ENCODE measurements at places on chromosomes 2 and 18.

DNA sequence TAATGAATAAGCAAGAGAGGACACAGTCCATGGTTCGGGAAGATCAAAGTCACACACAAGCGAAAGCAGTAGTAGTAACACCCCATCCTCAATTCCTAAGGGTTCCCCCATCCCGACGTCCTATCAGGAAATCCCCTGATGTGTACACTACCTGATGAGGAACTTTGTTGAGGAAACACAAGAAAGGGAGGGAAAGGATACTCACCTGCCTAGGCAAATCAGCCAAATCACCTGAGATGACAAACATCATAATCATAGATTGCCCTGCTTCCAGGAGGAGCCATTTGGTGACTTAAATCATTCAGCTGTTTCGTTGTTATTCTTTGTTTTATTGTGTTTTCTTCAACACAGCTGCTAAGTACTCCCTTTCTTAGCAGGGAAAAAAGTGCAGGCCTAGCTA lies 55.5 kb upstream of the SPOPL start:
- DNase-seq, result no peak

DNA sequence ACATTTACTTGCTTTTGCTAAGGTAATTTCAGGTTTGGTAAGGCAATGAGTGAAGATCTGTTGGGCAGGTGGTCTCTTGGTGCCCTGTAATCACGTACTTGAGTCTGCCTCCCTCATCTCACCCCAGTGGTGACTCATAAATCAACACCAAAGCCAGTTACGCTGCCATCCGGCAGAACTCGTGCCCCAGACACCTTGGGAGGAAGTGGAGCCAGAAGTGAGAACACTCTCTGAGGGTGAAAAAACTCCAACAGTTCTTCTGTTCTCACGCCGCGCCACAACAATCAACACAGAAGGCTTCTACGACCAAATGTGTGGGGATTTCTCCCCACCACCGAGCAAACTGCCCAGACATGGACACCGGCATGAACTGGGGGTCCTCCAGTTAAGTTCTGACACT lies 206.2 kb downstream of the ARL4C start:
- DNase-seq, result peak; percentile 37

DNA sequence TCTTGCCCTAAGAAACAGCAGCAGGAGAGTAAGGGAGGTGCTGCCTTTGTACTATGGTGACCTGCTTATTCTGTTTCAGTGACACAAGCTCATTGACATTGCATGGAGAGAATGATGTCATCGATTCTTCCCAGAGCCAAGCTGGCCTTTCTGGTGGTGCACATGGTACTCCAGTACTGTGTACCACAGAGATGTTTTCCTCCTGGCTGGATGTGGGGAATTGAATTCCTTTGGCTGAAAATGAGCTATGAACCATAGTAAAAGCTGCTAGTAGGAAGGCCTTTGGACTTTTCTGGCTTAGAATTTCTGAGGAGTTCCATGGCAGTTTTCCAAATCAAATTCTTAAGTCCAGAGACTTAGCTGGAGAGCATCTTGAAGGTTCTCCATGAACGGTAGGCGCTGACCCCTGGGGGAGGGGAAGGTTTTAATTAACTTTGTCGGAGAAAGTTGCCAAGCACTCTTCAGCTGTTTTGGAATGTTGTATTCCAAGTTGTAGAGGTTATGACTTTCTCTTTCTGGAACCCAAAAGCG lies 17.1 kb upstream of the B3GNT2 start:
- no peak for DNase-seq

DNA sequence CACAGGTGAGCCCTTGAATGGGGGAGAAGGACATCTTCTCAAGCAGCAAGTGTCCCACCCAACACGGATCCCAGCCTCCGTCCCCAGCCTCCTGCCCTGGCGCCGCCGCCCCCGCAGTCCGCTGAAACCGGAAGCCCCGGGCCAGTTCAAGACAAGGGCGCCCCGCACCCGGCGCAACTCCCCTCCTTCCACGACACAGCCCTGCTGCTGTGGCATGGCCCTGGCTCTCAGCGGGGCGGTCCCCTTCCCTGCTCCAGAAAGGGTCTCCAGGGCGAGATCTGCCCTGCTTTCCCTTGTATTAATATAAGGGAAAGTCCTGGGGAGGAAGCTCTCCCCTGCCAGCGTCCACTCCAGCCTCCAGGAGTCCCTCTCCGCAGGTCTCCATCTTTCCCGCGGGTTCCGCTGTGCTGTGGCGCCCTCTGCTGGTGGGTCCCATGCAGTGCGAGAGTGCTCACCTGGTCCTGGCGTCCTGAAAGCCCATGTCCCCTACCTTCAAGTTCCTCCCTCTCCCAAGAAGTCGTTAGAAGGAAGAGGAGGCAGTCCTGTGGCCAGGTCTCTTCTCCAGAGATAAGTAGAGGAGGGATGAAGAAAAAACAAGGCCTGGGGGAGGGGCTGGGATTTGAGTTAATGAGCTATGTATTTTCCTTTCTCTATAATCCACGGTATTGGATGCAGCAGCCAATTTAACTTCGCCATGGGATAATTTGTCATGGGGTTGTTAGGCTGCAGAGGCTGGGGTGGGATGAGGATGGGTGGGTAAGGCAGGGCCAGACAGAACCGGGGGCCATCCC lies 176.0 kb downstream of the SMAD2 start:
- DNase-seq, result peak; percentile 19

DNA sequence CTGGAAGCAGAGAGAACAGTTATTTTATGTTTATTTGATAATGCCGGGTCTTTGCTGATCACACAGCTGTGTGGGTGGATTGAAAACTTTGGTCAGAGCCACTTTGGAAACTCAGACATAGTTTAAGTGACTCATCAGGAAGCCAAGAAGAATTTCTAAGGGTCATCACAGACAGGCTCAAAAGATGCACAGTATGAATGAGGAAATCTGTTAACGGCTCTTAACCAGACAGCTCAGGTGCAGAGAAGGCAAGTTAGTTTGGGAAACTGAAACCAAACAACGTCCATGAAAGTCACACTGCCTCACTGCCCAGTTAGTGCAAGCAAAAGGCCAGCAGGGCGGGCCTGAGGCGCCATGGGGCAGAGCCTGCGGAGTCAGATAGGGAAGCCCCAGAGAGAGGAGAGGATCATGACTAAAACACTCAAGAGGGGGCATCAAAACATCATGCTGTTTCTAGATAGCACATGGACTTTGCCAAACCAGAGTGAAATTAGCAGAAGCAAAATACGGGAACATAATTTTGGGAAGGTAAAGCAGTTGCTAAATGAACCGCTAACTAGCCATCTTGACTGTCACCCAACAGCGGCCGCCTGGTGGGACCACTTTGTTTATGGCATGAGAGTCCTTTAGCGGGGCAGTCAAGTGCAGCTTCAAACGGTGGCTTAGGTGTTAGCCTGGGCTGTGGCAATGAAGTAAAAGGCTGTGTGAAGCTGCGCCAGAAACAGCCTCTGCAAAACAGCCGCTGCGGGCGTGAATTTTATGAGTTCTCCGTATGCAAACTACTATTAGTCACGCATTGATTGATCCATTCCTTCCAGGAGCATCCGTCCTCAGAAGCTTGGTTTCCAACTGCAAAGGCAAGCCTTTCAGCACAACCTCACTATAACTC lies 101.2 kb downstream of the KCTD18 start:
- DNase-seq, result no peak

DNA sequence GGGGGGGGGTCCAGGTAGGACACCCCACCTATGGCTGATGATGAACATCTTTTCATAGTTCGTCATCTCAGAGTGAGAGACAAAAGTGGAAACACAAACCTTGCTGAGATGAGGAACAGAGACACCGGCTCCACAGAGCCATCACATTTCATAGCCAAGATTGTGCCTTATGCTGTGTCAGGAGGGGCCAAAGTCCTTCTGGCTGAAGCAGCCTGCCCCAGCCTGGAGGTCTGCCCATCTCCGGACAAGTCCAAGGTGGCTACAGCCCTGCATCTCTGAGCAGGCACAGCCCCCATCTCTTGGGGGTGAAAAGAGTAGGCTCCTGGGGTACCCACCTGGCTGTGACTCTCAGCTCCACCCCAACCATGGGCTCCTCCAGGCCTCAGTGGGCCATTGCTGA lies 70.3 kb downstream of the ZBTB7C start:
- no peak for DNase-seq

DNA sequence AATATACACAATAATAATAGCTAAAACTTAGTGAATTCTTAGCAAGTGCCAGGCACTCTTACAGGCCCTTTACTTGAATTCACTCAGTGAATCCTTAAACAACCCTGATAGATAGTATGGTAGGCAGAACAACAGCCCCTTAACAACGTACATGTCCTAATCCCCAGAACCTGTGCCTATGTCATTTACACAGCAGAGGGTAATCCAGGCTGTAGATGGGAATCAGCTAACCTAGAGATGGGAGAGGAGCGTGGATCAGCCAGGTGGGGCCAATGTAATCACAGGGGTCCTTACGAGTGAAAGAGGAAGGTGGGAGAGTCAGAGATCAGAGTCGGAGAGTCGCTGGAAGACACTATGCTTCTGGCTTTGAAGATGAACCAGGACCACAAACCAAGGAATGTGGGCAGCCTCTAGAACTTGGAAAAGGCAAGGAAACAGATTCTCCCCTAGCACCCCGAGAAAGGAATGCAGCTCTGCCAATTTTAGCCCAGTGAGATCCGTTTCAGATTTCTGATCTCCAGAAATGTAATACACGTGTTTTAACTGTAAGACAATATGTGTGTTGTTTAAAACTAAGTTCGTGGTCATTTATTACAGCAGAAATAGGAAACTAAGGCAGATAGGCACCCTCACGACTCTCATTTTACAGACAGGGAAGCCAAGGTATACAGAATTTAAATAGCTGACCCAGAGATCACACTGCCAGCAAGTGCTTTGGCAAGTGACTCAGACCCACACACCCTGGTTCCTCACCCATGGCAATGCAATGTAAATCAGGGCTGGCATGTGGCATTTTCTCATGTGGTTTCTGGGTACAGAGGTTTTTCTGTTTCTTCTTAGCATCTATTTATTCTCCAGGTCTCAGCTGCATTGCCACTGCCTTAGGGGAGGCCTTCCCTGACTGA lies 68.9 kb downstream of the DOCK10 start:
- DNase-seq, result no peak

DNA sequence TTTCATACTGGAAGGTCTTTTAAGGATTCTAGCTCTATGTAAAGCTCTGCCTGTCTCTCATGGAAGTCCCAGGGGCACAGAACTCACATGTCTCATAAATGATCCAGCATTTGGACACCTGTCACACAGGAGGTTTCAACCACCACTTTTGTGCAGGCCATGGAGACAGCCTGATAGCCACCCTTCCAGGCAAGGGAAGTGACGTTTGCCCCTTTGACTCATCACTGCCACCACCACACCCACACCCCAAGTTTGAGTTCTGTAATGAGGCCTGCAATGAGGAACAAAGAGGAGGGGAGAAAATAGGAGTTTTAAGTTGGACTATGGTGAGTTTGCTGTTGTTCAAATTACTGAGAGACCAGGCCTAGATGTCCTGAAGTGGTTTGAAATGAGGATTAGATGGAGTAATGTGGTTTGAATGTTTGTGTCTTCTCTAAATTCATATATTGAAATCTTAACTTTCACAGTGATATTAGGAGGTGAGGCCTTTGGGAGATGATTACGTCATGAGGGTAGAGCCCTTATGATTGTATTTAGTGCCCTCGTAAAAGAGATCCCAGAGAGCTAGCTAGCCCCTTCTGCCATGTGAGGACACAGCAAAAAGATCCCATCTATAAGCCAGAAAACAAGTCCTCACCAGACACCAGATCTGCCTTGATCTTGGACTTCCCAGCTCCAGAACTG lies 175.3 kb upstream of the EPHA4 start:
- no peak for DNase-seq

- no peak for DNase-seq
These were observed 544.4 kb downstream of the DCDC2C start for GRCh38 chr2:4247791-4248190.

GRCh38 chr2:190980630-190981209 lies 33.3 kb downstream of the STAT1 start:
- DNase-seq, result no peak

GRCh38 chr18:72878143-72878542 lies 10.4 kb upstream of the NETO1 start:
- DNase-seq, result no peak

- no peak for DNase-seq
These were observed 27.3 kb downstream of the ANXA4 start for GRCh38 chr2:69769272-69769671.

- no peak for DNase-seq
These were observed 15.6 kb upstream of the INO80C start for GRCh38 chr18:35513181-35513936.

- no peak for DNase-seq
These were observed 12.4 kb upstream of the CCDC88A start for GRCh38 chr2:55431982-55432627.

- no peak for DNase-seq
These were observed 6.8 kb downstream of the THUMPD2 start for GRCh38 chr2:39772086-39772811.

DNA sequence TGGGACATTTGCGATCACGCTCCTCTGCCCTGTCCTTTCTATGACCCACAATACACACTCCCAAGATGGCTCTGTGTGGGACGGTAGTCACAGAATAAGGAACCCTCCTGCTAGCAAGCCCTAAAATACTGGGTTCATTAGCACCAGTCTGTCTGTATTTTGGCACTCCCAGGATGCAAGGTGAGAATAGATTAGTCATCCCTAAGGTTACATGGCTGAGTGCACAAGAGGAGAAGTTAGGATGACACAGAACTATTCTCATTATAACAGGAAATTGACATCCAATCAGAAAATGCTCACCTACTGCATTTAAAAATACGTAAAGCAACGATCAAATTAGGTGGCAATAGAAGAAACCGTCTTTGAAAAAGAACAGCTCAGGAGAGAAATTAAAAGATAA lies 590.2 kb downstream of the EPHA4 start:
- no peak for DNase-seq

- DNase-seq, result no peak
These were observed 675 bp downstream of the PRKD3 start for GRCh38 chr2:37323781-37324535.

- DNase-seq, result no peak
These were observed 65.6 kb downstream of the INPP4A start for GRCh38 chr2:98510322-98510662.

GRCh38 chr2:127097471-127097765 lies 9.5 kb downstream of the BIN1 start:
- no peak for DNase-seq

DNA sequence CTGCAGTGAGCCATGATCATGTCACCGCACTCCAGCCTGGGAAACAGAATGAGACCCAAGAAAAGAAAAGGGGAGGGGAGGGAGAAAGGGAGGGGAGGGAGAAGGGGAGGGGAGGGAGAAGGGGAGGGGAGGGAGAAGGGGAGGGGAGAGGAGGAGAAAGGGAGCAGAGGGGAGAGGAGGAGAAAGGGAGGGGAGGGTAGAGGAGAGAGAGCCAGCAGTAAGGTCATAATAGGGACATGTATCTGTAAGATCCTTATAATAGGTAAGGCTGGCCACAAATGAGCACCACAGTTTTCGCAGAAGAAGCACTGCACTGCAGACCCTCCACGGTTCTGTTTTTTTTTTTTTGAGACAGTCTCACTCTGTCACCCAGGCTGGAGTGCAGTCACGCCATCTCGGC lies 62.6 kb downstream of the STPG4 start:
- no peak for DNase-seq

DNA sequence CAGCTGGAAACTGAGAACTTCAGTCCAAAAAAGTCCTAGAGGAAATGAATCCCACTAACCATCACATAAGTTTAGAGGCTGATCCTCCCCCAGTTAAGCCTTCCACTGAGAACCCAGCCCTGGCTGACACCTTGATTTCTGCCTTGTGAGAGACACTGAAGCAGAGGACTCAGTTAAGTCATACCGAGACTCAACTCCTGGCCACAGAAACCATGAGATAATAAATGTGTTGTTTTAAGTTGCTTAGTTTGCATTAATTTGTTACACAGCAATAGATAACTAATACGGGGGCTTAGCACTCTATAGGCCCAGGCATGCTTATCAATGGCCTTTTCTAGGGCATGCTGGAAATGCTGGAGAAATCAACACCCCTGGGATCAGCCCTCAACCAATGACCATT lies 3.4 kb upstream of the ADD2 start:
- DNase-seq, result no peak

GRCh38 chr2:79041032-79041448 lies 15.5 kb downstream of the REG3G start:
- DNase-seq, result no peak

Data from stimulated activated CD4-positive, alpha-beta T cell treated with anti-CD3 and anti-CD28 coated beads, Interleukin-1b, Interleukin-23, amount 100 ng/mL, for 1 hour (primary cell).